SJCRH30 (cell line): ENCODE measurements at places on chromosomes 2 and 18.

- DNase-seq, result no peak
These were observed 164.0 kb downstream of the RDH14 start for GRCh38 chr2:18396329-18397010.

DNA sequence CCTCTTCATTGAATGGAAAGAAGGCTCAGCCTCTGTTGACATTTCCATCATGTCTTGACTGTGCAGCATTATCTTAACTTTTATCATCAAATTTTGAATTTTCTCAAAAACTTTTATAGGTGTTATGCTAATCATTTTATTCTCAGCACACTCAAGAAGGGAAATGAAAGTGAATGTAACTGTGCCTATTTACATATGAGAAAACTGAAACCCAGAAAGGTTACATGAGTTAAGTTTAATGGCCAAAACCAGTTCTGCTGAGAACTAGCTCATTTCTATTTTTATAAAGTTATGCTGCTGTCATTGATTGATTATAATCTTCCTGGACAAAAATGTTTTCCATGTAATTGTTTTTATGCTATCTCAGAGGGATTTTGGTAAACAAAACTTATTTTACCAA is 618.8 kb upstream of the NRXN1 start:
- no peak for DNase-seq

GRCh38 chr2:85439986-85440385 is 21.5 kb downstream of the SH2D6 start:
- no peak for DNase-seq

GRCh38 chr18:22346401-22346952 is 71.2 kb downstream of the CTAGE1 start:
- no peak for DNase-seq

DNA sequence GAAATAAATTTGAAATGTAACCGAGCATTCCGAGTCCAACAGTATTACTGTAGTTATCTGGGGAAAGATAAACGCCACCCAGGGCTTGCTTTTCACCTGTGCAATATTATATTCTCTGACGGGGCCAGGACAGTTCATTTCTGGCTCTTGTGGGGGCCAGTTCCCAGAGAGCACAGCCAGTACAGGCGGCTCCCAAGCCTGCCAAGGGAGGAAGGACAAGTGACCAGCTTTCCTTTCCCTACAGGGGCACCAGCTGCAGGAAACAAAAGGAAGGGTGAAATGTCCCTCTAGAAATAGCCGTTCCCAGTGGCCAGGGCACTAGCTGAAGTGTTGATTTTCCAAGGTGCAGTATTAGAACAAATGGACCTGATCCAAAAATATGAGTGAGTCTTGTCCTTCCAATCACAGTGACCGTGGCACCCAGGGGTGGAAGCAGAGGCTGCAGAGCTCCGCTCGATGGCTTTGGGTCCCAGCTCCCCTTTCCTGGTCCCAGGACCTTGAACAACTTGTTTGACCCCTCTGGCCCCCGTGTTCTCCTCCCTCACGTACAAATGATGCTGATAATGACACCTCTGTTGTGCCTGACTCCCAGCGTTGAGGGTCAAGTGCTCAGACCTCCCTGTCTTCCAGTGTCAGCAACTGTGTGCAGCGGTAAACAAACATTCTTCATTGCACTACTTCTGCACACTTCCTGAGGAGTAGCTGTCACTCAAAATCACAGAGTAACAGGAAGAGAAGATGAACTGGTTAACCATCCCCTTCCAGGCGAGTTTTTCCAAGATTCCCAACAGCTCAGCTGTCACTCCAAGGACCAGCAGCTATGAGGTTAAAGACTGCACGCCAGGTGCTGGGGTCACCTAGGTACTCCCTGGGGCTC is 40.9 kb downstream of the GYPC start:
- no peak for DNase-seq
